ENCODE measurements at places on chromosomes 4 and X.

DNA sequence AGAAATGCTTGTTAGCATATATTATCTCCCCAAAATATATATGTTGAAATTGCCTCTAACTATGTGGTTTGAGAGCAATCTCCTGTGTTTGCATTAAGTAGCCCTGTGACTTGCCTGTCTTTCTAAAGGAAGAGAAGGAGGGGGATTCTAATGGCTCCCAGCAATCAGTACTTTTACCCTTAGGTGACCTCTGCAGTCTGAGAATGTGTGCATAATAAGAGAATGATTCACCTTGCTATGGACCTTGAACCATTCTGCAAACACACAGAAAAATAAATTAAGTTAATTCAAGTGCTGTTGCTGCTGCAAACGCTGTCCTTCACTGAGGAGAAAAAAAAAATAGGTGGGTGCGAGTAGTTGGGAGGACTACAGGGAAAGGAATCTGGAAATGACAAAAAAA is 322.2 kb downstream of the IQCM start:
- DNase-seq = no peak

DNA sequence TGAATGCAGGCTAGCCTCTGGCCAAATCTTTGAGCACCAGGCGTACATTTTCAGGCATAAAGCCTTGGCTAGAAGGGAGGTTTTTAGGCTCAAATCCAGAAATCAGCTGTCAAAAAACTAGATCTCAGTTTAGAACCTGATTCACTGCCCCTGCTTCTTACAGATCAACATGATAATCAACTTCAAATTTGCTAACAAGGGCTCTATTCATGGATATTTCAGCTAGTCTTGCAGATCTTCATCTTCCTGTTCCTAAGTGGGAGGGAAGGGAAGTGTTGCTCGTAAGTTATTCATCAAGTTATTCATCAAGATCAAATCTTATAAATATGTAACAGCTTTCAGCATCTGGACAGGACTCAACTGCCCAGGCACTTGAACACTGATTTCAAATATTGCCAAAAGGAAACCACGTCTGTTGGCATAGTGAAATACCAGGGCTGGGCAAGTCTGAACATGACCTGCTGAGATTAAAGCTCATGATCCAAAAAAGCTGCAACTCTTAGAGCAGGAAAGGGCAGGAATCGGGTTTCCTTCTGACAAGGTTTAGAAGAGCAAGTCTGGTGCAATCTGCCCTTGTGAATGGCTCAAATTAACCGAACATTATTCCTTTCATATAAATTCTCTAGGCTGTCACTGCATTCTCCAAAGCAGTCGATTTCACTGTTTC is 200.3 kb downstream of the PDGFC start:
- no peak for DNase-seq

GRCh38 chrX:118724775-118725174 is 2.6 kb upstream of the IL13RA1 start:
- no peak for DNase-seq

- DNase-seq = no peak
Measured at GRCh38 chr4:126004941-126005340, 690.2 kb downstream of the FAT4 start.

DNA sequence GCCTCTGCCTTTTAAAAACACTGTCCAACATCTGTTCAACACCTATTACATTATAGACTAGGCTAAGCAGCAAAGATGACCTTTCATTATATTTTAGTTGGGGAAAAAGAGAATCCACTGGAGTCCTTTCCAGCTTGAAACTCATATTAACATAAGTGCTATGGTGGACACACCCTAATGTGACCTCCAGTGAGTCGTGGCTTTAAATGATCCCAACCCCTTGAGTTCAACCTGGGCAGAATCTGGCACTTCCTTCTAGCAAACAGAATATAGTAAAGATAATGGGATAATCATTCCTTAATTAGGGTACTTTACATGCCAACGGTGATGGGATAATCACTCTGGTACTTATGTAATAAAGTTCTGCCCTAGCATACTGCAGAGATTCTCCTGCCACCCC is 162.6 kb downstream of the MAB21L2 start:
- no peak for DNase-seq

DNA sequence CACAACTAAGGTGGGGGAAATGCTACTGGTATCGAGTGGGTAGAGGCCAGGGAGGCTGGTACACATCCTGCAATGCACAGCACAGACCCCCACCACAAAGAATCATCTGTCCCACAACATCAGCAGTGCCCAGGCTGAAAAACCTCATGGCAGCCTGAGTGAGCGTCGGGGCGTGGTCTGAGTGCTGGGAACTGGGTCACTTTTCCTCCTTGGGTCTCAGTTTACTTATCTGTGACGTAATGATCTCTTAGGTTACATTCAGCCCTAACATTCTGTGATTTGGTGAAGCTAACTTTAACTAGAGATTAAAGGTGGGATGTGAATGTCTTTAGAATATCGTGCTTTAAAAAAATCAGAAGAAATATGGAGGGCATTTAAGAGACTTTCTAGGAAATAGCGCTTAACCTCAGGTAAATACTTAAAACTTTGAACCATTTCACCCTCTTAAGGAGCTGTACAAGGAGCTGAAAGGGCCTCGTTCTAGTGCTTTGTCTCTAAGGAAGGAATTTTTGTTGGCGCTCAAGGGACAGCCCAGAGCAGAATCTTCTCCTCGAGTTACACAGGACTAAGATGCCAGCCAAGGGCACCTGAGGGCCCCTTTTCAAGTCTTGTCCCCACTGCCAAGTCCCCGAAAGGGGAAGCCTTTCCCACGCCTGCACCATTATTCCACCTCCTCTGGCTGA is 18.1 kb upstream of the TRIM2 start:
- no peak for DNase-seq

GRCh38 chr4:129358571-129358970 is 262.6 kb downstream of the C4orf33 start:
- DNase-seq = no peak

GRCh38 chrX:21476909-21477308 is 102.7 kb downstream of the CNKSR2 start:
- no peak for DNase-seq

GRCh38 chrX:97117572-97117971 is 233.9 kb downstream of the RPA4 start:
- no peak for DNase-seq

DNA sequence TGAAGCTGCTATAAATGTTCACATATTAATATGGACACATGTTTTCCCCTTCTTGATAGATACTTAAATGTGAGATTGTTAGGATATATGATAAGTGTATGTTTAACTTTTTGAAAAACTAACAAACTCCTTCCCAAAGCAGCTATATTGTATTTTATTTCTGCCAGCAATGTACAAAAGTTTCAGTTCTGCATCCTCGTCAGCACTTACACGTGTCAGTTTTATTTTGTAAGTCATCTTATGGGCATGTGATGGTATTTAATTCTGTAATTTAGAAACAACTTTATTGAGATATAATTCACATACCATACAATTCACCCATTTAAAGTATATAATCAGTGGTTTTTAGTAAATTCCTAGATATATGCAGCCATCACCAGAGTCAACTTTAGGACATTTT is 31.6 kb downstream of the RAPGEF2 start:
- DNase-seq = no peak

- no peak for DNase-seq
Measured at GRCh38 chr4:173494013-173494970, 35.7 kb downstream of the HAND2 start.

DNA sequence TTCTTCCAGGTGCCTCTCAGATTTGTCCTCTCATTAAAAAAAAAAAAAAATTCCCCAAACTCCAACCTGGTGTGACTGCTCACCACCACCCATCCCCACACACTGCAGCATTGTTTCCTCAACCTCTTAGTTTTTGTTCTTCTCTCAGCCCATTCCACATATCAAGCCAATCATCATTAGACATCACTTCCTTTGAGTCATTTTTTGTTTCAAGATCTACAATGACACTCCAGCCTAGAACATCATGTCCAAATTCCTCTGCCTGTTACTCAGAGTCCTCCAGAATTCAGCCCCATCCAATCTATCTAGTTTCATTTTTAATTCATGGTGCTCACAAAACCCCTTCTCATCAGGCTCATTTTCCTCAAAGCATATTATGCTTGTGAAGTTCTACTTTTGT is 262.5 kb upstream of the TEX13A start:
- no peak for DNase-seq

DNA sequence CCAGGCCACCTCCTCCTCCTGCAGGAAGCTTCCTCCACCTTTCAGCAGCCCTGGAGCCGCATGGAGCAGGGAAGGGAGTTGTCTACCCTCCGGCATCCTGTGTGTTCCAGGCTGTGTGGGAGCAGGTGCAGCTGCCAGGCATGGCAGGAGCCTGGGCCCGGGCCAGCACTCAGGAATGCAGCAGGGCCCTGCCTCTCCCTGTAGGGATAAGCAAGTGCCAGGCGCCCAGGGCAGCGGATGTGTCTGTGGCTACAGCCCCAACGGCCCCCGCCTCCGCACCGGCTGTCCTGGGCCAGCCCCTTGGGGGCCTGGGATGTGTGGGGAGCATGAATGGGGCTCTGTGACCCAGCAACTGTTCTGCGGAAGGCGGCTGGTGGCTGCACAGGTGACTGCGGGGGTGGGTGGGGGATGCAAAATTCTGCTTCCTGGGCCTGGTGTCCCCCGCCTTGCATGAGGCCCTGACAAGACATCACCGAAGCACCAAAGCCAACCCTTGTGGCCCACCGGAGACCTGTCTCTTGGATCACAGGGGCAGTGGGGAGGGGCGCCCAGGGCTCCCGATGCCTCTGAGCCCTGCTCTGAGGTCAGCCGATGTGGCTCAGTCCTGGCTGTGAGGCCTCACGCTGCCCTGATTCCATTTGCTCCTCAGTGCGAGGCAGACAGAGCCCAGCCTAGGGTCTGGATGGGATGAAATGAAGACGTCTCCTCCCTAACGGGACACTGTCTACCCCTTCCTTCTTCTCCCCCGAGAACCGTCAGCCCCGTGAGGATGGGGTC is 1.4 kb upstream of the DOK7 start:
- no peak for DNase-seq

- no peak for DNase-seq
Measured at GRCh38 chrX:1598021-1598875, 6.8 kb downstream of the AKAP17A start.

GRCh38 chr4:6362896-6363295 is 93.2 kb downstream of the WFS1 start:
- no peak for DNase-seq

GRCh38 chr4:4720646-4721045 is 138.8 kb upstream of the MSX1 start:
- DNase-seq = no peak

- no peak for DNase-seq
Measured at GRCh38 chr4:69765751-69766150, 5.3 kb upstream of the SULT1B1 start.

DNA sequence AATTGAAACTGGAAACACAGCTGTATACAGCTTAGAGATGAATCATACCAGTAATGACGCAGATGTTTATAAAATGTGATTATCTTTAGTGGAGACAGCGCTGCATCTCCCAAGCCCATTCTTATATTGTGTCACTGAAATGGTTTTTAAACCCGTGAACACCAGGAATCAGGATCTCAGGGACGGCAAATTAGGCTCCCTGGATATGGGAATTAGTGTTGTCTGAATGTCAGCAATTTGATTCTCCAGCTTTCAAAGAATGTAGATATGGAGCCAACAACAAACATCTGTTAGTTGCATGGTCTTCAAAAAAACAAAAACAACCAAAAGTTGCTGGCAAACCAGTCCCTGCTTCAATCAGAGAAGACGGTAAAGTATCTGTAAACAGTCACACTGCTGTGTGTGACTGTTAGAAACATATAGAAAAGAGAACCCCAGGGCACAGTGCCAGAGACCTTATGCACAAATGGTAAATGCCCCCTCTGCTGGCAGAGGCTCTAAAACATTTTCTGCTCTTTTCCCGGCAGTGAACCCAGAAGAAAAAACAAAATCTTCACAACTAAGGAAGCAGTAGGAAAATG is 351.9 kb upstream of the FTHL17 start:
- DNase-seq = no peak

- no peak for DNase-seq
Measured at GRCh38 chr4:63063760-63064159, 1345.5 kb downstream of the TECRL start.

DNA sequence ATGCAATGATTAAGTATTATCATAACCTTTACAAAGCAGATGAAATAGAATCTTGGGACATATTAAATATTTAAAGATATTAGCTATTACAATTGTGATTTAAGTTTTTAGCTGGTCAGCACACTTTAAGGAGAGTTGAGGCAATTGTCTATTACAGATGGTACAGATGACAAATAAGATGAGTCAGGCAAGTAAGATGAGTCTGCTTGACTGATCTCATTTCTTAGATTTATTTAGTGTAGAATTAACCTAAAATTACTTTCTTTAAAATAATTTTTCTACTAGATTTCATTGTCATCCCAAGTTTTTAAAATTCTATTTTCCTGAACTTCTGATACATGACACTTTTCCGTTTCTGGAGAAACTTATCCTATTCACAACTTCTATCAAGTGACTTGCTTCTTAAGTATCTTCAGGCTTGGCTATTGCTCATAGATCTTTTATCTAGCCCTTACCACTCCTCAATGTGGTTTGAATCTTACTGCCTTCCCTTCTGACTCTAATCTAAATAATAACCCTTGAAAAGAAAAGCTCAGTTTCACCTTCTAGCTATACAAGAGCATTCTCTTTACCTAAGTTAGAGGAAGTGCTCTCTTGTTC is 32.9 kb downstream of the CXCL1 start:
- DNase-seq = no peak

- DNase-seq = no peak
Measured at GRCh38 chr4:26942871-26943270, 82.2 kb downstream of the STIM2 start.

- no peak for DNase-seq
Measured at GRCh38 chrX:63349307-63349706, 1.8 kb downstream of the SPIN4 start.

GRCh38 chr4:172997217-172997609 is 171.4 kb upstream of the GALNT7 start:
- DNase-seq = no peak

DNA sequence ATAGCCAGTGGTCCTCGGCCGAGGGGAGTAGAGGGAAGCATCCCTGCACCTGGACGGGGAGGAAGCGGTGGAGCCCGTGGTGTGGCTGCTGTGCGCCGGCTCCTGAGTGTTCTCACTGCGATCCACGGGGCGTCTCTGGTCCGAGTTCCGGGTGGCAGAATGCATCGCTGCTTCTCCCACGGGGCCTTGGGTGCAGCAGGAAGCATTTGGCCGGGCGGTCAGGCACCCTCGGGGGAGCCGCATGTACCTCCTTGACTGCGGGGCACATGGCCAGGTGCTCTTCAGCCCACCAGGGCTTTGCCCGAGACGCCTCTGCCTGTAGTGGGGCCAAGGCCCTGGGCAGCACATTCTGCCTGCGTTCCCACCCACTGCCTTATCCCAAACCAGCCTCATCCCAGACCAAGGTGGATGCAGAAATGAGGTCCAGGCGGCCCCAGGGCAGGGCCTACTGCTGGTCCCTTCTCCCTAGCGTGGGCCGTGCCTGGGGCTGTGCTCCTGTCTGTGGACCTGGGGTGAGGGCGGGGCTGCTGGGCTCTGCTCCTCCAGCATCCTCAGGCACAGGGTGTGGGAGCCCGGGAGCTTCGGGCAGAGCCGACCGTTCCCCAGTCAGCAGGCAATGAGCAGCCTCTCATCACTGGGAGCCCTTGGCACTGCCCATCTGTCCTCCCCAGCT is 27.5 kb downstream of the NKX1-1 start:
- no peak for DNase-seq

Measured in T-helper 17 cell (primary cell).